AML-193 (cell line): ENCODE measurements at places on chromosomes 7 and 10.

GRCh38 chr10:127855976-127856375, 36.8 kb downstream of the CLRN3 start:
- no peak for DNase-seq

GRCh38 chr10:125038637-125039036, 96.7 kb downstream of the ZRANB1 start:
- no peak for DNase-seq

DNA sequence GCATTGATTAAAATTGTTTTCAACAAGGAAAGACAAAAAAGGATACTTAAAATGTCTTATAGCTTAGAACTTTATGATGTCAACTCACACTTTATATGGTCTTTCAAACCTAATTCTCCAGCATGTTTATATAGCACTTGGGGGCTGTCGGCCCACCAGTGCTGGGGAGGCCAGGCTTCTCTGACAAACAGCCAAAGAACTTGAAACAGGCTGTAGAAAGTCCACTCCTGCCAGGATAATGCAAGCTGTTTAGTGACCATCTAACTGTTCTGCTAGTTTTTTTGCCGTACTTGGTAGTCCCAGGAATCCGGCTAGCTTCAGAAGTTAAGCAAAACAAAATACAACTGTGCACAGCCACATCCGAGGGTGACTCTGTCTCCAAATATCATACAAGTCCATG, 13.6 kb upstream of the SOSTDC1 start:
- no peak for DNase-seq

GRCh38 chr7:64277630-64278029, 36.1 kb upstream of the ZNF736 start:
- no peak for DNase-seq

- no peak for DNase-seq
Observed at GRCh38 chr10:103679096-103679790, 176.1 kb downstream of the SH3PXD2A start.

DNA sequence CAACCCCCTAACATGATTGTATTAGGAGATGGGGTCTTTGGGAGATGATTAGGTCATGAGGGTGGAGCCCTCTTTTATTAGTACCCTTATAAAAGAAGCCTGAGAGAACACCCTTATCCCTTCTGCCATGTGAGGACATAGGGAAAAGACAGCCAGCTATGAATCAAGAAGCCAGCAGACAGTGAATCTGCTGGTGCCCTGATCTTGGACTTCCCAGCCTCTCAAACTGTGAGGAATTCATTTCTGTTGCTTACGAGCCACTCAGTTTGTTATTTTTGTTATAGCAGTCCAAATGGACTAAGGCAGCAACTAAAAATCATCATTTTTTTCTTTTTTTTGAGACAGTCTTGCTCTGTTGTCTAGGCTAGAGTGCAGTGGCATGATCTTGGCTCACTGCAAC, 59.8 kb downstream of the SLC18A2 start:
- no peak for DNase-seq

GRCh38 chr10:73950155-73950948, 39.4 kb downstream of the PLAU start:
- no peak for DNase-seq

- no peak for DNase-seq
Observed at GRCh38 chr7:97014145-97014750, 8.9 kb downstream of the DLX6 start.

DNA sequence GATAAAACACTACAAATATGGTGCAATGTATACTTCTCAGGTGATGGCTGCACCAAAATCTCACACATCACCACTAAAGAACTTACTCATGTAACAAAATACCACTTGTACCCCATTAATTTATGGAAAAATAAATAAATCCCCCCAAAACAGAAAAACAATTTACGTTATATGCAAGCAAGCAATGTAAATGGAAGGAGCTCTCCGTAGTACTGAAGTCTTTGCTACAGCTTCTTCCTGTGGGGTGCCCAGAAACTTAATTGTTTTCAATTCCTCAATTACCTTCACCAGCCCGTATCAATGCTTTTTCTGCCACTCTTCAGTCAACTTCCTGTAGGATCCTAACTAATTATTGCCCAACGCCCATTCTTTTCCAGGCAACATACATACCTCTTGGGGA, 138.1 kb downstream of the RELN start:
- DNase-seq, result no peak

GRCh38 chr7:156892081-156892800, 742 bp downstream of the LMBR1 start:
- no peak for DNase-seq

DNA sequence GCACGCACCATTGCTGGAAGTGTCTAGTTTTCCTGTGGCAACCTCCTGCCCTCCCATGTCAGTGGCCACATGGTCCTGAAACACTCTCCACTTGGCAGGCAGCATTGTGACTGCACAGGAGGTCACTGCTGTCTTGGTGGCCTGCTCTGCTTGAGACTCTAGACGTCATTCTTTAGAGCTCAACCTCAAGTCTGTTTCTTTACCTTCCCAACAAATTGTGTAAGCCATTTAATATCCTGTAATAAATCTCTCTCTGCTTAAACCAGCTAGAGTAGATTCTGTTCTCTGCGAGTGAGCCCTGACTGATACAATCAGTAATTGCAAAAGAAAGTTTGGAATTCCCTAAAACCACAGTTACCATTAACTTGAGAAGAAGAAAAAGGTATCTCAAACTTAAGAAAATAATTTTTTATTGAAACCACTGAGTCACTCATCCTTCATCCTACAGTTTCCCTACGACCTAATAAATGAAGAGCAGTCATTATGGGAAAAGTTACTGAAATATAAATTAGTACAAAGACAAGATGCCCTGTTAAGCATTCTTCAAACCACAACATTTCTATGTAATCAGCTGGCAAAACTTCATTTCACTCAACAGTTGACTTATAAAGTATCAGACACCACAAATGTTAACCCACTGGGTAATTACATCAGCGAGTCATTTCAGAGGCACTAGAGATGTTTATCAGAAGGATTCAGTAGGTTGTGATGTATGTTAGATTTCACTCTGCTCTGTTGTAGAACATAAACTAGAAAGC, 18.0 kb downstream of the SLC25A13 start:
- no peak for DNase-seq

DNA sequence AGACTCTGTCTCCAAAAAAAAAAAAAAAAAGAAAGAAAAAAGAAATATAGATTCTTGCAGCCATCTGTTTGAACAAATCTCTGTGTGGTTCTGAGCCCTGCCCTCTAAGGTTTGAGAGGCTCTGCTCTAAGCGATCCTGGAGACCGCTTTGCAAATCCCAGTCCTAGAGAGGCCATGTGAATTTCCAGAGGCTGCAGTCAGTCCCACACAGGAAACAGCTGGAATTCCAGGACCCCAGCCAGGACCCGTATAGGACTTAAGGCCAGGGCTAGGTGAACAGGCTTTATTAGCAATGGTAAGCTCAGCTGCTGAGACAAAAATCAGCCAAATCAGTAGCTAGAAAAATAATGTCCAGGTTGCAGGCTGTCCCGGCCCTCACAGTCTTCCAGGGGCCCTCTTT, 154.8 kb downstream of the RPS24 start:
- no peak for DNase-seq

- DNase-seq, result peak; percentile 51
Observed at GRCh38 chr7:131040467-131040932, 287.2 kb upstream of the MKLN1 start.

- DNase-seq, result no peak
Observed at GRCh38 chr10:51567271-51567670, 132.1 kb downstream of the CSTF2T start.

DNA sequence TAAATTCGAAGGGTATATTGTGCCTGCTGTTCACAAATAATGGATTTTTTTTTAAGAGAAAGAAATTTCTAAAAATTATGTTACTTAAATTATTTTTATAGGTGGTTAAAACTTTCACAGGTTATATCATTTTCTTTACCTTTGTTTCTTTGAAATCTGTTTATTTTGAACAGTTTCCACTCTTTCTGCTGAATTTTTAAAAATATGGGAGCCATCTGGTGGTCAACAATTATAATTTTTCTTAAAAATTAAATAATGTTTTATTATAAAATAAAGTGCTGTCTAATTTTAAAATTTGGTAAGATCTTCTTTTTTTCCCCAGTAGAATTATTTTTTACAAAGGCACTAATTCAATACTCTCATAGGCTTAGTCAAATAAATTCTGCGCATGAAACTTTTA, 263.9 kb downstream of the ETV1 start:
- DNase-seq, result no peak

- no peak for DNase-seq
Observed at GRCh38 chr7:118436663-118437062, 212.2 kb downstream of the ANKRD7 start.

GRCh38 chr7:36621396-36621795, 102.9 kb downstream of the AOAH start:
- DNase-seq, result no peak

DNA sequence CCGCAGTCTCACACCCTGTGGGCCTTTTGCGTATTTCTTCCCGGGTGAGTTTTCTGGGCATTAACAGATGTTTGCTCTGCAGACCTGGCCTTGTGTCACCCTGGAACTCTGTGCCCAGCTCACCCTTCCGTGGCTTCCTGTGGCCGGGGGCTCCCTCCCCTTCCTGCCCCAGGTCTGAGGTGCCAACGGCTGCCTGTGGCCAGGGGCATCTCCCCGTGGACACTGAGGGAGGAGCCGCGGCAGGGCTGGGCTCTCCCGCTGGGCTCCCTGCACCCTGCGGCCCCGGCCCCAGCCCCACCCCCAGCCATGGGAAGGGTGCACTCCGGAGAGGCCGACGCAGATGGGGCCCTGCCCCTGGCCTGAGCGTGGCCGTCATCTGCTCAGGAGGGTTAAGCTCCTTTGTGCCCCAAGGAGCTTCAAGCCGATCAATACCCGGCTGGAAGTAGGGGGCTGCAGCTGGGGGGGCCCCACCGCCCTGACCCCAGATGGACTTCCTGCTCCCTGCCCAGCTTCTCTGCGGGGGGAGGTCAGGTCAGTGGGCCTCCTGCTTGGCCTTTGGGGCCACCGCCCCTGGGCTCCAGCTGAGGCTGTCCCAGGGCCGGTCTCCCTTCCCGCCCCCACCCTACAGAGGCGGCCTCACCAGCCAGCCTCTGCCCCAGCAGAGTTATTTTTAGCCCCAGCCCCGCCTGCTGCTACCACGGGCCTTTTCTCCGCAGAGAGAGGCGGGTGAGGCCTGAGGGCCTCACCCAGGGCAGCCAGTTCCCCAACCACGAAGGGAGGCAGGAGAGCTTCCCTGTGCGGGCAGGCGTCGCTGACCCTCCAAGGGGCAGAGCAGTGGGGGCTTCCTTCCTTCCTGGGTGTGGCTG, 24.2 kb downstream of the PWWP2B start:
- DNase-seq, result peak; percentile 87

GRCh38 chr7:129298268-129298893, 73.6 kb downstream of the AHCYL2 start:
- peak; percentile 18 for DNase-seq

GRCh38 chr7:101558742-101559325, 70.3 kb downstream of the MYL10 start:
- DNase-seq, result peak; percentile 1

GRCh38 chr7:100685631-100686145, 8.4 kb downstream of the GIGYF1 start:
- DNase-seq, result no peak

GRCh38 chr10:79221110-79222051, 125.9 kb upstream of the PPIF start:
- no peak for DNase-seq

- DNase-seq, result no peak
Observed at GRCh38 chr10:335151-335800, 200.0 kb downstream of the ZMYND11 start.
